RCC 7860 (cell line): ENCODE measurements at places on chromosomes 11 and 22.

DNA sequence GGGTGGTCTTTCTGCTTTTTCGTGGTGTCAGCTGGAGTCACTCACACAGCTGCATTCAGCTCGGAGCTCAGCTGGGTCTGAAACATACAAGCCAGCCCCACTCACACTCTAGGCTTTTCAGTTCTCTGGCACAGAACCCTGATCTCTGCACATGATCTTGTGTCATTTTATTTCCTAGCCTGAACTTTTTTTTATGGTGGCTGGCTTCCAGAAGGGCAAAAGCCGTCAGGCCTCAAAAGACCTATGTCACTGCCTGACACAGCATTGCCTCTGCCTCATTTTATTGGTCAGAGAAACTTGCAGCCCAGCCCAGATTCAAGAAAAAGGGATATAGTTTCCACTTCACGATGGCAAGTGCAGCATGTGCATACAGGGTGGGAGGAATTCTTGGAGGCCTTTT is 117.8 kb downstream of the NTM start:
- no peak for DNase-seq

- DNase-seq, result no peak
Measured at GRCh38 chr11:32183512-32183911, 92.6 kb downstream of the RCN1 start.

- no peak for DNase-seq
Measured at GRCh38 chr11:17563231-17563646, 16.2 kb downstream of the OTOG start.

GRCh38 chr11:103947546-103947919 is 88.9 kb upstream of the DDI1 start:
- DNase-seq, result no peak

DNA sequence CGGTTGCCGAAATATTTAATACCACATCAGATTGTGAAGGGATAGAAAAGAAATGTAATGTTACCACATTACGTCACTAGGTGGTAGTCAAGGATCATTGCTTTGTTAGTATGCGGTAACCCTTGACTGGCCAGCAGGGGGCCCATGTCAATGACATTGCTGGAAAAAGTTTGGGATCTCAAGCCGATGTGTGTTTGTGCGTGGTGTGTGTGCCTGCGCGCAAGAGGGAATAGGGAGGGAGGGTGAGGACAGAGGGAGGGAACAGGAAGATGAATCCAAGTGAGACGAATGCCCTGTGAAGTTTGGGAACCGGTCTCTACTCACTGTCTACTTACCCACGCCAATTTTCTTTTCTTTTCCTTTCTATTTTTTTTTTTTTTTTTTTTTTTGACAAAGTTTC is 10.7 kb upstream of the MRGPRX2 start:
- DNase-seq, result peak; percentile 74

- no peak for DNase-seq
Measured at GRCh38 chr11:122661182-122661945, 5.8 kb downstream of the UBASH3B start.

DNA sequence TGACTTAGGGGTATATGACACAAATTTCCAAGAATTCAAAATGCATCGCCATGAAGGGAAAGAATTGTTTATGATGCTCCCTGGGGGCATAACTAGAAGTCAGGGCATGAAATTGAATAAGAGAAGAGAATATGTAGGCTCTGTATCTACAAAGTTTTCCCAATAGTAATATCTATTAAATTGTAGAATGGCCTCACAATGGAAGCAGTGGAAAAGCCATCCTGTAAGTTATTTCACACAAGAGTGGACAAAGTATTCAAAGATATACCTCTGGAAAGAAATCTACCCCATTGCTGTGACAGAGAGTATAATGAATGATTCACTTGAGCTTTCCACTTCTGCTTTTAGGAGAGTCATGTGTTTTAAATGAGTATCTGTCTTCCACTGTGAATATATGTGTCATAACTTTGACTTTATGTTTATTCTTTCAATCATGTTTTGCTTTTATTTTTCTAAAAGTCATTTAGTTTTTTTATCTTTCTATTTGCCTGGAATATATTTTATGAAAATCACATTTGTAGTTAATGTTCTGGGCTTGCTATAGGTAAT is 65.7 kb upstream of the DDI1 start:
- DNase-seq, result no peak

DNA sequence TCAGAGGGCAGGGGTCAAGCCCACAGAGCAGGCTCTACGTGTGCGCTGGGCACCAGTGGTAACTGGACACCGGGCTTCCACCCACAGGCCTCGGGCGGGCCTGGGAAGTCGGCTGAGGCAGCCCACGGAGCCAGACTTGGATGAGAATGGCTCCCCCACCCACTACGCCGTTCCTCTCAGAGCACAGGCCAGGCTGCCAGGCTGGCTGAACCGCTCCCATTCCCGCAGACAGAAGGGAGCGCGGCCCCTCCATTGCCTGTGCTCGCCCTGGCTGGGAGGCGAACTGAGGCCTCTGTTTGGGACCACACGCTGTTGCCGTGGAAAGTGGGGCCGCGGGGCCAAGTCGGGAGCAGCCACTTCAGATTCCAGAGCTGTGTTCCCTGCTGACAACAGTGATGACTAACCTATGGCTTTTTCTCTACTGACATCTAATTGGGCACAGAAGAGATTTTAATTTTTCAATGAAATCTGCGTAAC is 63.9 kb downstream of the MYH9 start:
- DNase-seq, result no peak

DNA sequence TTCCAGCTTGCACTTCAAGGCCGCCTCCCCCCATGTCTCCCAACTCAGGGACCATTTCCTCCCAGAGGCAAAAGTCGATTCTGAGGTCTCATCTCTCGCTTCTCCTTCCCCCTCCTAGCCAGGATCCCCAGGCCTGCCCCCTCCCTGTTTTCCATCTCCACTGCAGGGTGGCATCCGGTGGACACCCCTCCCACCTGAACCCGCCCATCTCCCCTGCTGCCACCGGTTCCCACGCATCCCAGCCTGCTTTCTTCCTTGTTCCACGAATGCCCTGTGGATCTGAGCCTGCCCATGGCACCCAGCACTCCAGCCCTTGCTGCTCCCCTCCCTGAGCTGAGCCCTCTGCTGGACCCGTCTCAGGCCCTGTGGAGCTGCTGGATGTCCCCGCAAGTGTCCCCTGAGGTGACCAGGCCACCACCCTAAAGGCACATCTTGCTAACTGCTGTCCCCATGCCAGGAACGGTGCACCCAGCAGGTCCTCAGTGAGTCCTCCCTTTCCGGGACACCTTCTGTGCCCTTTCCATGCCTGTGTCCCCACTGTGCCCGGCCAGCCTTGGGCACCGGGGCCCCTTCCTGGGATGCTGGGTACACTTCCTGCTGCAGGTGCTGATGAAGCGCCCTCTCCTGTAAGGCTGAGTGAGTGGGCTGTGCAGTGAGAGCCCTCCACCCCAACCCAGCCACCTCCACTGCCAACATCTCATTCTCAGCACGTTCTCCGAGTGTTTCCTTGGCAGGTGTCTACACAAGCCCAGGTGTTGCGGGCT is 936 bp downstream of the IL17REL start:
- DNase-seq, result no peak

GRCh38 chr11:112613051-112613972 is 347.9 kb upstream of the NCAM1 start:
- DNase-seq, result peak; percentile 3

DNA sequence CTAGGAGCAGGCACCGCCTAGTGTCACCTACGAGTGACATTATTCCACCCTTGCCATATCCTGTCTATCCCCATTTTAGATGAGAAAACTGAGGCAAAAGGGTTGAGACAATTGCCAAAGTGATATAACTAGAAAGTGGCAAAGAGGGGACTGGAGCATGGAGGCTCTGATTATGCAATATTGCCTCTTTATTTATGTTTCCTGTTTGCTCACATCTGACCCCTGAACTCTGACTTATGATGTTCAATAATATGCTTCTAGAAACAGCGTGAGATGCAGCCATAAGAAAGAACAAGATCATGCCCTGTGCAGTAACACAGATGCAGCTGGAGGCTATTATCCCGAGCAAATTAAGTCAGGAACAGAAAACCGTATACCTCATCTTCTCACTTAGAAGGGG is 7.7 kb downstream of the ELF5 start:
- DNase-seq, result no peak

DNA sequence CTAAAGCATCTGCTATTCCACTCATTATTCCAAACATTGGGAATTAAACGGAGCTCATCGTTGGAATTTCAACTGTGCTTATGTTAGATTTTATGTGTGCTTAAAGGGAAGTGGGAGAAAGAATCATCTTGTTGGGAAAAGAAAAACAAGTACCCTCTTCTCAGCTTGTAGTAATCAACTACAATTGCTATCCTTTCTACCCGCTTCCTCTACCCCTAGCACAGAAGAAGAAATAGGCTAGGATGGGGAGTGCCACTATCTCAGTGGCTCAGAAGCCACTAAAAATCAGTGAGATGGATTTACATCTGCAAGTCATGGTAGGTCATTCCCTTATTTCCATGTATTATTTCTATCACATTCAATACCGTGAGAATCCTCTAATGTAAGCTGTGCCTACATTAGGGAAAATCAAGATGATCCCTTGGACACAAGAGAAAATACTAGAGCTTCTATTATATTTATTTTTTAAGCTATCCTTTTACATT is 97.9 kb upstream of the CD44 start:
- DNase-seq, result no peak

DNA sequence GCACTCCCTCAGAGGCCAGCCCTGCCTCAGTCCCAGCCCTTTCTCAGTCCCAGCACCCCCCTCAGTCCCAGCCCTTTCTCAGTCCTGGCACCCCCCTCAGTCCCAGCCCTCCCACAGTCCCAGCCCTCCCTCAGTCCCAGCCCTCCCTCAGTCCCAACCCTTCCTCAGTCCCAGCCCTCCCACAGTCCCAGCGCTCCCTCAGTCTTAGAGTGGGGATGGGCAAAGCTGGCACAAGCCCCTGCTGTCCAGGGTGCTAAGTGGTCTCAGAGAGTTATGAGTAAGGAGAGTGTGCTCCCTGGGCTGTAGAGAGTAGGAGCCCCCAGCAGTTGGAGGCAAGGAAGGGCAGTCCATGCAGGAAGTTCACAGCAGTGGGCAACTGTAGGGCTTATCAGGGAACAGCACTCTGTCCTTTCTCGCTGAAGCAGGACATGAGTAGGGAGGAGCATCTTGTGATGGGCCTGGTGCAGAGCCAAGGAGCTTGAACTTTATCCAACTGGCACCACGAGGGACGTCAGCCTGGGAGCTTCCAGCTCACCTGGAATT is 51.4 kb upstream of the CRYBB3 start:
- no peak for DNase-seq

GRCh38 chr22:43990044-43990443 is 34.1 kb upstream of the PARVB start:
- no peak for DNase-seq

DNA sequence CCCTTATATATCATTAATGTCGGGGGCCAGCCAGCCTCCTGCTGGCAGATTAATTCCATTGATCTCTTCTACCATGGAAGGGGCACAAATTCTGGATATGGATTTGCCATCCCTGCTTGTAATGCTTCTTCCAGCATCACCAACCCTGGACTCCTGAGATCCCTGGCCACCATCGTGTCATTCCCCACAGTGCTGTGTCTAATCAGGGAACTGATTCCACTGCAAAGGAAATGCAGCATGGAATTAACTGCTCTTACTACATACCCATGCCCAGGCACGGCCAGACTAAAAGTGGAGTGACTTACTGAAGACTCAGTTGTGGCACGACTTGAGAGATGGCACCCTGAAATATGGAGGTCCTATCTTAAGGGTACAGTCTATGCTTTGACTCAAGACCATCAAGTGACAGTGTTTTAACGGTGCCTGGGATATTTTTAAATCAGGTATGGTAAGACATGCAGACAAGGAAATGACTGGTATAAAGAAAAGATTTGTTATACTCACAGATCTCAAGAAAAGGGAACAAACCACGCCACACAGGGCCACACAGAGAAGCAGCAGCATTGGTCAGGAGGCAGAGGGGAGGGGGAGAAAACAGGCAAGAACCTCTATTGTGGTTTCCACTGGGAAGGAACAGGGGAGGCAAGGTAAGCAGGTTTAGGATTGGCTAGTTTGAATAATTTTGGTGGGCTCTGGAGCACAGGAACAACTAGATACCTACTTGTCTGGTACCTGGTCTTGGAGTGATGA is 65.1 kb downstream of the IGLL5 start:
- no peak for DNase-seq

DNA sequence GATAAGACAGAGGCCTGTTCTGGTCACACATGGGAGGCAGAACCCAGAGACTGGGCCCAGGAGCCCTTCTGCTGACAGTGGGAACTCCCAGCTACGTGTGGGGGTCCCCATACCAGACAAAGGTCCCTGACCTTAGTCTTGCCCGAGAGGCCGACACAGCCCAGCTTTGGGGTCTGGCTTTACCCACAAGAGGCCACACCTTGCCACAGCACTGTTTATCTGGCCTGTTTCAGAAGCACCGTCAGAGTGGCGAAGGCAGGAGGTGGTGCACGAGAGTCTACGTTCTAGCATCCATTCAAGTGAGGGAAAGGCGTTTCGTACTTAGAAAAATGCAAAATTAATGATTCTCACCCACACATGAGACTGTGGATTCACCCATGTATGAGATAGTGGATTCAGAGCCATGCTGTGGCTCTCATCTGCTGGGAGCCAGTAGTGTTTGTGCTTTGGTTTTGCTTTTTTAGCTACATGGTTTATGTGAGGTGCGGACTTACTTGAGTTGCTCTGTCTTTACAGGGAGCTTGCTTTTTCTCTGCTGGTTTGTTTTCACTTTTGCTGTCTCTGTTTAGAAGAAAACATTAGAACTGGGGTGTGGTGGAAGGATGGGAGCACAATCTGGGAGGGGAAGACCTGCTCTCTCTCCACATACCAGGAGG is 56.6 kb upstream of the PRODH start:
- DNase-seq, result no peak

GRCh38 chr11:36015799-36016198 is 71.9 kb downstream of the LDLRAD3 start:
- DNase-seq, result no peak

DNA sequence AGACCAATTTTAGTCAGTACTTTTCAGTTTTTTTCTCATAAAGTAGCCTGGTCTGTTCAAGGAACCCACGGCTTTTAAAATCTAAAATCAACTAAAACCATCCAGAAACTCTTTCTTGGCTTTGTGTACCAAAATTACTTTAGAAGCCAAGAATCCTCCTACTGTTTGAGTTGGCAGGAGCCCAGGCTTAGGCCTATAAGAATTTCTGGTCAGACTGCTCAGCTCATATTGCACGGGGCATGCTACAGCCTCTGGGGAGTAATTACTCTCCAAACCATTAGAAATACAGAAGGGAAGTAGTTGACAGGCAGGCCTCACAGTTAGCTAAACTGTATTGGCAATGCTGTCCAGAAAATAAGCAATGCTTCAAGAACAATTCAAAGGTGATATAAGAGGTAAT is 1862.9 kb upstream of the RAG2 start:
- DNase-seq, result no peak

- DNase-seq, result no peak
Measured at GRCh38 chr11:121240650-121241303, 51.8 kb upstream of the SC5D start.
